NCI-H1105 treated with DMSO at 0.1 percent for 48 hours (cell line): ENCODE measurements at places on chromosomes 2 and 18.

GRCh38 chr2:218809515-218809914 is 22.1 kb downstream of the PRKAG3 start:
- no peak for DNase-seq

DNA sequence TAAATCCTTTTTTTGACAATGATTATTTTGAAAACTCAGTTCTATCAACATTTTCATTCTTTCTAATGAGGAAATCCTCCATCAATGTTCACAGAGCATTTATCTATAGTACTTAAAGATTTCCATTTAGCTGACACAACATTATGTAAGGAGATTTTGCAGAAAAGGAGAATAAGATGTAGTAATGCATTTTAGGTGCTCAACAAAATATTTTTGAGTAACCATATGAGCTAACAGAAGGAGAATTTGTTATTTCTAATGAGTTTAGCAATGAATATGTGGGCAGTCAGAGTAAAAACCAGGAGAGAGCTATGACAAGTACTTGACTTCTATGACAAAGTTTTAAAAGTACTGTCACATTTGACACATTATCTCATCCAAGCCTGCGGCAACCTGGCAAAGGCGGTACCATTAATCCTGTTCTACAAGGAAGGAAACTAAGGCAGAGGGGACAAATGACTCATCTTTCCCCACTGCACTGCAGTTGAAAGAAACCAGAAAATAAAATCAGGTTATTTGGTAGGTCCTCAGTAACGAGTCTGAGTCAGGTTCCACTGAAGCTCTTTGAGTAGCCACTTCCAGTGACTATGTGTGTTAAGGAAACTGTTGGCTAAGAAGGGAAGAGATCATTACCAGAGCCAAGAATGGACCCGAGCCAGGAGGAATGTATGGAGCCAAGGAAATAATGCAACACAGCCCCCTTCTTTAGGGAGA is 134.1 kb upstream of the ITGB6 start:
- DNase-seq, result no peak

DNA sequence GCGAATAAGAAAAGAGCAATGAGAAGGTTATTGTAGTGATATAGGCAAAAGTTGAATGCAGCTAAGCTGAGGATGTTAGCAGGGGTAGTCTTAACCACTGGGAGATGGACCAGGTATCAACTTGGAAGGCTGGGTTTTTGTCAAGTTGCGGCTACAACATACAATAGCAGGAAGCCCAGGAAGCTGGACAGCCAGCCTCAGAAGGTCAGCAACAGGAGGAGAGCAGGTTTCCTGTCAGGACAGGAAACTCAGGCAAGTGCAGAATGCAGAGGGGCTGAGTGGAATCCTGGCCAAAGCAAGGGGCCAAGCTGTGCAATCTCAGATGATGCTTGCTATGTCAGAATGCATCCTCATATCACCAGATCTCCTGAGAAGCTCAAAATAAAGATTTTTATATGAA is 530.0 kb upstream of the ID2 start:
- DNase-seq, result no peak

- DNase-seq, result peak; percentile 84
Observed at GRCh38 chr2:95402370-95403203, at the start of gene FAHD2A. TSS of gene FAHD2A (plus strand) at chr2:95402708. CDS start at chr2:95405559, 2,851 bp downstream.

GRCh38 chr2:113720167-113720566 is 36.3 kb downstream of the SLC35F5 start:
- DNase-seq, result peak; percentile 7

GRCh38 chr2:182038576-182038975 is 52.9 kb downstream of the PPP1R1C start:
- DNase-seq, result no peak

GRCh38 chr2:215435870-215436704 is at the start of gene FN1:
TSS of gene FN1 (minus strand) at chr2:215436068. CDS start at chr2:215435802, 266 bp downstream.
- peak; percentile 61 for DNase-seq

DNA sequence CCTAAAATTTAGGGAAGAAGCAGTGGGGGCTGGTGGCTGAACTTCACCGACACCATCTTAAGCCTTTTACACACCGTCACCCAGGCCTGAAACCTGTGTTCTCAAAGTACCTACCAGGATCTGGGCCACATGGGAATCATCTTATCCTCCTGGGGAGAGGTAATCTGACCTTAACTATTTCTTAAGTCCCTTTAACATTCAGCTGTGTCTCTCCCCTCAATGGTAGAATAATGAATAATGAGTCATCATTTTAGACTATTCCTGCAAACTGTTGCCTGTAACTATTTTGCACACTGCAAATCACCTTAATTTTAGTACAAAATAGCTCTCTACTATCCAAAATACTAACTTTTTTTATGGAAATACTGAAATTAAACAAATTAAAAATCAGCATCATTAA is 149.4 kb upstream of the KLF7 start:
- no peak for DNase-seq

DNA sequence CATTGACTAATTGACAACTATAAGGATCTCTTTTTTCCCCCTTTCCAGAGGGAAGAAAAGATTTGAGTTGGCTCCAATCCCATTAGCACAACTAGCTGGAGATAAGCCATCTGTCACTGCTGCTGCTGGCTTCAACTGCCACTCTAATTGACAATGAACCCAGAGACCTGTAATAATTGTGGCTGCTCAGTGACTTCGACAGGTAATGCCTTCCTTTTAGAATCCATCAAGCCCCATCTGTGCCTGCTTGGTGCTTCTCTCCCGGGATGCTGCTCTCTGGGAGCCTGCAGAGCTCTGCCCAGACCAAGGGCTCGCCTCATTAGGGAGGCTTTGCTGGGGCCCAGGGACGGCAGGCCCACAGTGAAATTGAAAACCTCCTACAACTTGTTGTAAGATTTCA is 376.7 kb upstream of the SOX11 start:
- peak; percentile 95 for DNase-seq

DNA sequence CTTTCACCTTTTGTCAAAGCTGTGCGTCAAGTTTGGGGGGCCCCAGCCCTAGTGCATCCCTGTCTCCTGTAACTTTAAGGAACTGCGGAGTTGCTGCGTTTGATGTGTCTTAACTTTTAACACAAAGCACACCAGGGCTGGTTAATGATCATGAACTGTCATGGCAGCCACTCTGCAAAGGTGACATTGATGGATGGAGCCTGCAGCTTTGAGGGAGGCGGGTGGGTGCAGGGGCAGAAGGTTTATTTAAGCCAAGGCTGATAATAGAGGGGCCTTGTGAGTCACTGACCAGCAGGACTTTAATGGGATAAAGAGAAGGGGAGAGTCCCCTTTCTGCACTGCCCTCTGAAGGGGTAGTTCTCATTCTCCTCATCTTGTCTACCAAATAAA is 190.2 kb upstream of the GATA6 start:
- DNase-seq, result no peak

GRCh38 chr2:30135541-30135940 is 11.3 kb upstream of the YPEL5 start:
- no peak for DNase-seq

GRCh38 chr18:23134780-23135549 is at the start of gene CABLES1:
TSS of gene CABLES1 (plus strand) at chr18:23135485. CDS start at chr18:23135763, 278 bp downstream.
- peak; percentile 83 for DNase-seq

DNA sequence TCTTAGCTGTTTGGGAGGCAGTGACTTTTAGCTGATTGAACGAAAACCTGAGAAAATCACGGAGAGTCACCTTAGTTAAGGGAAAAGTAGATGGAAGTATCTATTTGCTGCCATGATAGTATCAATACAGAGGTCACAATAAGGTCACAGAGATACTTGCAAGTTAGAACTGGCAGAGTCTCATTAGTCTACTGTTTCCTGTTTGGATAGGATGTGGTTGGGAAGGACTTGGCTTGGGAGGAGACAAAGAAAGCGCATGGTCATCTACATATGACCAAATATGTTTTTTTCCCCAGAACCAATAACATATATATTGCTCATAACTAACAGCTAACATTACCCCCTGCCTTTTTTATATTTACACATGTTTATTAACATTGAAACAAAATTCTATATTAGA is 78.4 kb upstream of the AQP4 start:
- no peak for DNase-seq

- DNase-seq, result peak; percentile 48
Observed at GRCh38 chr2:169452080-169452479, 27.2 kb upstream of the BBS5 start.

DNA sequence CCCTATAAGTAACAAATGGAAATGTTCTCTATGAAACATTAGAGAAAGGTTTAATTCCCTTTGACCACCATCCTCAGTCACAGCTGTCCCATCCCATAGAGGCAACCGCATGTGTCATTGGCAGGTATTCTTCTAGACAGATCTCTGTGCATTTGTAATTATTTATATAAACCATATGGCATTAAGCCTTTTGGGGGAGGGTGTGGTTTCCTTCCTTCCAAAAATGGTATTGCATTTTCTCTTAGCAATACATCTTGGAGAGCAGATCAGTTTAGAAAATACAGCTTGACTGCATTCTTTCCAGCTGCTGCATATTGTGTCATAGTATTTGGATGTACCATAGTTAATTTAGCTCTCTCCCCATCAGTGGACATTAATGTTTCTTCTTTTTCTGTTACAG is 57.7 kb downstream of the LCLAT1 start:
- DNase-seq, result no peak

DNA sequence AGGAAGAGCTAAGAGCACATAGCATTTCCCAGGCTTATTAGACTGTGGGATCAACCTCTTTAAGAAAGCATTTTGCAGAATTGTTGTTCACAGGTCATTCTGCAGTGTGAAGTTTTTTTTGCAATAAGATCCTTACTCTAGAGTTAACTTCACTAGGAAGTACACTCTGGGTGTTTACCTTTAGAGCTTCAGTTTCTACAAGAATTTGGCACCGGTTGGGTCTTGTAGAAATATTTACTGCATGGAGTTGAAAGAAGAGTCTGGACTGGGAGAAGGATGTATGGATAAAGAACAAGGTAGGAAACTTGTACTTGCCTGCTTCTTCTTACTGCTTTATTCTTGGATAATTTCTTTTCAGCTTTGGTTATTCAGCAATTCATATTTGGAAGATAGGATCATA is 944.9 kb upstream of the GYPC start:
- no peak for DNase-seq

DNA sequence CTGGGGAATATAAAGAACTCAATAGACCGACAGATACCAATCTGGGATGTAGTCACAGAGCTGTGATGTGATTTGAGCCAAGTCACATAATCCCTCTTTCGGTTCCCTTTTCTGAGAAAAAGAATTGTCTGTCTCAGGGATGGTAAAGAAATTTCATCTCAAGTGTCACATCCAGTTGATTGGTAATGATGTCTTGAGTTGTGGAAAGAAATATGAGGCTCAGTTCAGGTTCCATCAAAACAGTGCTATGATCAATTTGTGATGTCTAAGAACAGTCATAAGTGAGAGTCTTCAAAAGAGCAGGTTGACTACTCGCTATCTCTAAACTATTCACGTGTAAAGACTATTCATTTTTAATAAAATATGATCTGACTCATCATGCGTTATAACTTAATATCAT is 223.3 kb downstream of the METTL4 start:
- no peak for DNase-seq

DNA sequence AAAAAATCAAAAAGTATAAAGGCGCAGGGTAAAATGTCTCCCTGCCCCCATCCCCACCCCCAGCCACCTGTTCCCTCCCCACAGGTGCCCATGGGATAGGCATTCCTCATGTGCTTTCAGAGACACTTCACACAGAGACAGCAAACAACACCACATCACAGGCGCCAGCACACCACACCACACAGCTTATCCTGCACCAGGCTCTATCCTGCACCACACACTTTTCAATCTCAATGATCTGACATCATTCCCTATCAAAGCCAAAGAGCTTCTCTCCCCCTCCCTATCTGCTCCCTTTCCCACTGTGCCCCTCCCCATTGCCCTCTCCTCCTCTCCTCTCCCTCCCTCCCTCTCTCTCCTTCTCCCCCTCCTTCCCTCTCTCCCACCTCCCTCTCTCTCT is 15.5 kb downstream of the FAM178B start:
- no peak for DNase-seq

DNA sequence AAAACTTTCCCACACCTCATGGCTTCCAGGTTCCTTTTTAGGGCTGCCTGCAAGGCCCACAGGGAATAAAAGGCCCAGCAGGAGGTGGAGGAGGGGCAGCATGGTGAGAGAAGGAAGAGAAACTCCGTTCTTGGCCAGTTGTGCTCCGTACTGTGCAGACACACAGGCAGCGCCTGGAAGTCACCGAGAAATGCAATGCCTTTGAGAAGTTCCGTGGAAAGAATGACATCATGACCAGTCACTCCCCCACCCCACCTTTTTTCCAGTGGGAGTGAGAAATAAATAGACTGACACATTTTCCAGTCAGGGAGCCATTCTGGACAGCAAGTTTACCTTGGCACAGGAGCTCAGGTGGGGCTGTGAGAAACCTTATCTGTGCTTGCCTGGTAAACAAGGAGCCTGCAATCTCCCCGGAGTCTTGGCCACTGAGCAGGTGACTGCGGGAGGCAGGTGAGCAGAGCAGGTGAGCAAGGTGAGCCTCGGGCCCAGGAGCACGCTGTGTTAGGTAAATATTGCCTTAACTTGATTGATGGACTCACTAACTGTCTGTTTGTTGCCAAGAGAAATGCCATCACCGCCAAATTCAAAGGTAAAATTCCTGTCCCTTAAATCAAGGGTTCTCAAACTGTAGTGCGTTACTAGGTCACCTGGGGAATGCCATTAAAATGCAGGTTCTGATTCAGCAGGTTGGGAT is 13.5 kb upstream of the LBH start:
- peak; percentile 93 for DNase-seq

DNA sequence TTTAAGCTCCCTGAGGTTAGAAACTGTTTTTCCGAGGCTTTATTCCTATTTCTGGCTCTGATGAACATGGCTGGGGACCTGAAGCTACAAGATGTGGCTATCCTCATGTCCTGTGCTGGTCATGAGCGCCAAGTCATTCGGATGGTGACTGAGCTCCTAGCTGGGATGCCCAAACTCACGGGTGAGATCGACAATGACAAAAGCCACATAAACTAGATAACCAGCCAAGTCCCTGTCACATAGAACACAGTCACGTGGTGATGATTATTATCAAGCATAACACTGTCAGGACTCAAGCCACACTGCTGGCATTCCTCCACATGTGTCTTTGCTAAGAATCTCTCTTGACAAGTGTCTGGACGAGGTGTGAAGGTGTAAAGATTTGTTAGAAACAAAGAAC is 274.9 kb downstream of the CLIP4 start:
- DNase-seq, result no peak

DNA sequence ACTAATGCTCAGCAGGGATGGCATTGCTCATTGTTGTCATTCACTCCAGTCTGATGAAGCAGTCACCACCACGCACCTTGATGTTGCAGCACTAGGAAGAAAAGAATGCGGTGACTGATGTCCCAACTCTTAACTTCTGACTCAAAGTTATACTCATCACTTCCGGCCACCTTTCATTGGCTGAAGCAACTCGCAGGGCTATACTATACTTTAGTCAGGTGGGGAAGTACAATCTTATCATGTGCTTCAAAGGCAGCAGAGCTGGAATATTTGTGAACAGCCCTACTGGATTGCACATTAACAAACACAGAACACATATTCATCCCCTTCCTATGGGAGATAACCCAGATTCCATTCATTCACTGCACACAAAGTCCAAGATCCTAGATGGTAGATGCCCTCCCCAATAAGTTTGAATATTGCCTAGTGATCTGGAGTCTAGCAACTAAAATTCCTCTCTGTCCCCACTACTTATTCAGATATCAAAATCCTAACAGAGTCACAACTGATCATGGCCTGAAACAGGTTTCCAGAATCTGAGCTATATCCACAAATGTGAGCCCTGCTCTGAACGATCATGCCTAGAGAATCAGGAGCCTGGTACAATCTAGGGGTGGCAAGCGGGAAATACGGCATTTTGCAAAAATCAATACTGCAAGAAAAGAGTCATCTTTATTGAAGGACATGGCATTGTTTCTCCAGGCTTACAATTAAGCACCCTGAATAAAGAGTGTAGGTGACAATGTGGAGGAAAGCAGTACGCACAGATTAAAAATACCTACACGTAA is 3.4 kb upstream of the SPATS2L start:
- DNase-seq, result no peak

- DNase-seq, result no peak
Observed at GRCh38 chr18:13758622-13759021, 32.1 kb downstream of the RNMT start.
